ENCODE measurements at places on chromosomes 5 and 9. TPM values are rescaled to one million over a fixed set of nuclear protein-coding genes. Genes with fewer than 3 reads are reported as not detected.

The CAMK4 gene
- total RNA-seq, result 130 TPM

The SLC25A2 gene
- total RNA-seq, result not detected

The UNC5A gene
- total RNA-seq, result 8.3 TPM

The PCDHGA3 gene
- 4.7 TPM for total RNA-seq

The PHF24 gene
- total RNA-seq, result 25.6 TPM

Data from occipital lobe (tissue), 3 donors.